Activated CD4-positive, CD25-positive, alpha-beta regulatory T cell treated with anti-CD3 and anti-CD28 coated beads, Interleukin-2, amount 50 U/mL, for 16 hours (primary cell): ENCODE measurements at places on chromosomes 3 and 15.

DNA sequence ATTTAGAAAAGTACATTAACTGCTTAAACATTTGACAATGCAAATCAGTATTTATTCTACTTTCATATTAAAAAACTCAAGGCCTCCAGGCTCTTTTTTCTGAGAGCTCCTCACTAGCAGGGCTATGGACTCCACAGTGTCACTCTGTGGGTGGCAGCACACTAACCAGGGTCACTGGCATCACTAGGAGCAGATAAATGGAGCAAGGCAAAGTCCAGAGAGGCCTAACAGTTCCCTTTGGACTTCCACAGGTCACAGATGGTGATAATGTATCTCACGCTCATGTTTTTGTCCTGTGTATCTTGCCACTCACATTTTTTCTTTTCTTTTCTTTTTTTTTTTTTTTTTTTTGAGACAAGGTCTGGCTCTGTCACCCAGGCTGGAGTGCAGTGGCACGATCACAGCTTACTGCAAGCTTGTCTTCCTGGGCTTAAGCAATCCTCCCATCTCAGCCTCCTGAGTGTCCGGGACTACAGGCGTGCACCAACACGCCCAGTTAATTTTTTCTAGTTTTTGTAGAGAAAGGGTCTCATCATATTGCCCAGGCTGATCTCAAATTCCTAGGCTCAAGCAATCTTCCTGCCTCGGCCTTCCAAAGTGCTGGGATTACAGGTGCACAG is 7.8 kb downstream of the SPG21 start:
- DNase-seq: no peak

GRCh38 chr15:60076582-60077276 is 72.6 kb downstream of the FOXB1 start:
- no peak for DNase-seq

DNA sequence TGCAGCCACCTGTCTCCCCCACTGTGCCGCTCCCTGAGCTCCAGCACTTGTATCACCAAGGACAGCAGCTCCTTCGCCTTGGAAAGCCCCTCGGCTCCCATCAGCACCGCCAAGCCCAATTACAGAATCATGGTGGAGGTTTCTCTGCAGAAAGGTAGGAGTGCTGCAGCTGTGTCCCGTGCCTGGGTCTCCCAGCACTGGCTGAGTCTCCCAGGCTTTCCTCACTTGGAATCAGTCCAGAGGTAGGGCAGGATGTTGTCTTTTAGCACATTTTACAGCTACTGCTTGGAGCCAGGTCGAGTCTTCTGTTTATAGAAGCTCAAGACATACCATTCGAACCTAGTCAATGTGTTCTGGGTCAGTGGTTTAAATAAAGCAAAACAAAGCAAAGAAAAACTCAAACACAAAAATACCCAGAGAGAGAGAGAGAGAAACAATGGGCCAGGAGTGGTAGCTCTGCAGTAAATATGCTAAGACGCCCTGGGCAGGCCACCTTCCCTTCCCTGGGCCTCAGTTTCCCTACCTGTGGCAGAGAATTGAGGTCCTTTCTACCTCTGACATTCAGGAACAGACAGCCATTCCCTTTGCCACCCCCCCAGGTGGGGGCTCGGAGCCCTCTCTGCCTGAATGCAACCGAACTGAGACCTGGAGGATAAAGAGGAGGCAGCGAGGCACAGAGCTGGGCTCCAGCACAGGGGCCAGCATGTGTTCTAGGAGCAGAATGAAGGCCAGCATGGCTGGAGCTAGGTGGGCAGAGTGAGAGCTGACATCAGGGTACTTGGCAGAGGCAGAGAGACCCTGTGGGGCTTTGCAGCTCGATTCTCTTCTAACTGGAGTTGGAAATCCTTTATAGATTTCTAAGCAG is 44.1 kb downstream of the STARD5 start:
- no peak for DNase-seq

- no peak for DNase-seq
Measured at GRCh38 chr3:159637883-159638542, 350.6 kb upstream of the IL12A start.

GRCh38 chr3:63523100-63523499 is 129.4 kb upstream of the SNTN start:
- no peak for DNase-seq

DNA sequence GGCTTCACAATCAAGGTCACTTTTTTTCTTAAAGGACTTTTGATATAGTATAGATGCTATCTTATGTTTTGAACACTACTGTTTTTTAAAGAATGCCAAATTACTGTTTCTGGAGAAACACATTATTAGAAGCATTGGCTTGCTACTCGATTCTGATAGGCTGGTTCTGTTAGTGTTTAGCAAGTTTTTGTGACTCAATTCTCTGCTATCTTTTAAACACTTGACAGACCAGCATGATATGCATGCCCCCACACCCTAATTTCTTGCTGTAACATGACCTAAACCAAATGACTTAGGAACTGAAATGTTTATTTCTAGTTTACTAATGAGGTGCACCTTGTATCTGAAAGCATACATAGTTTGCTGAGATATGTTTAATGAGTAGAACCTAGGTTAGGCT is 5.5 kb upstream of the IL20RB start:
- DNase-seq: no peak

GRCh38 chr3:12907729-12908128 is 66.4 kb upstream of the RPL32 start:
- DNase-seq: no peak

GRCh38 chr3:146280864-146281263 is 30.0 kb upstream of the PLSCR4 start:
- DNase-seq: no peak

GRCh38 chr3:35664460-35664919 is 25.2 kb downstream of the ARPP21 start:
- no peak for DNase-seq

DNA sequence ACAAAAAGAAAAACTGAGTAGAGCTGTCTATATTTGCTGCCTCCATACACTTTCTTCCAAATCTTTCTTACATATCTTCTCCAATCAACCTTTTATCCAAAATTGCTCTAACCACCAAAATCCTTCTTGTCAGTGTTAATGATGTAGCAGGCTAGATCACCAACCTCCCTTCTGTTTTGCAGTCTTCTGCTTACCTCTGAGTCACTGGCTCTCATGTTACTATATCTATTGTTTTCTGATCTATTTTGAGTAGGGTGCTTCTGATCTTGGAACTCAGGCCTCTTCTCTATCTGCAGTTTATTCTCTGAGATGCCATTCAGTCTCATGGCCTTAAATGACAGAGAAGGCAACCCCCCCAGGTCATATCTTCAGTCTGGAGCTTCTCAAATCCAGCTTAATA is 26.3 kb upstream of the AADAC start:
- no peak for DNase-seq

DNA sequence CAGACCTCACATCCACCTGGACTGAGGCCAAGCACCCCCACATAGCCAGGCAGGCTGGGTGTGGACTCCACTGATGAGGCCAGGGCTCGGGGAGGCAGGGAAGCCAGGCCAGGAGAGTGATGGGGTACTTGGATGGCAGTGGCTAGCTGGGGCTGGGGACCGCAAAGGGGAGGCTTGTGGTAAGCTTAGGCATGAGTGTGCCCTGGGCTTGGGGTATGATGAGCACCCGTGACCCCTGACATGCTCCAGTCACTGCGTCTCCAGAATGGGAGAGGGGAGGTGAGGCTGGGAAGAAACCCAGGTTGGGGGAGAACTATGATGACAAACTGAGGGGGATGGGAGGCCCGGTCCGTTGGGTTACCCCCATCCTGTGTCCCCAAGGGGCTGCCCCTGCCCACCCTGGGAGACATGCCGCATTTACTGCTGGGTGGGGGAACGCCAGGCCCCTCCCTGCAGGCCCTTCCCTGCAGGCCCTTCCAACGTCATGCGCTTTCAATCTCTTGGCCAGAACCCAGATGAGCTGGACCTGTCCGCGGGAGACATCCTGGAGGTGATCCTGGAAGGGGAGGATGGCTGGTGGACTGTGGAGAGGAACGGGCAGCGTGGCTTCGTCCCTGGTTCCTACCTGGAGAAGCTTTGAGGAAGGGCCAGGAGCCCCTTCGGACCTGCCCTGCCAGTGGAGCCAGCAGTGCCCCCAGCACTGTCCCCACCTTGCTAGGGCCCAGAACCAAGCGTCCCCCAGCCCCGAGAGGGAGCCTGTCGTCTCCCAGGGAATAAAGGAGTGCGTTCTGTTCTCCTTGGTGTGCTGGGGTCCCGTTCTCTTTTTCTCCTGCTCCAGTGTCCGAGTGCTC is 34.1 kb downstream of the TSPAN3 start:
- no peak for DNase-seq

- no peak for DNase-seq
Measured at GRCh38 chr3:64716110-64716710, 28.4 kb upstream of the ADAMTS9 start.

DNA sequence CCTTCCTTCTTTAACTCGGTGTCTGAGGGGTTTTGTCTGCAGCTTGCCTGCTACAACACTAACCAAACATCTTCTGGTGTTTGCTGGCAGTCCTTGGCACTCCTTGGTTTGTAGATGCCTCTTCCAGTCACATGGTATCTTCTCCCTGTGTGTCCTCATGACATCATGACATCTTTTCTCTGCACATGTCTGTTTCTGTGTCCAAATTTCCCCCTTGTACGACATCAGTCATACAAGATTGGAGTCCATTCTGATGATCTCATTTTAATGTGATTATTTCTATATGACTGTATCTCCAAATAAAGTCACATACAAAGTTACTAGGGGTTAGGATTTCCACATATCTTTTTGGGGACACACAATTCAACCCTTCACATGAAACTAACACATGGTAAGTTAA is 152.3 kb upstream of the LRRN1 start:
- no peak for DNase-seq

GRCh38 chr15:98241032-98241554 is 280.6 kb downstream of the ARRDC4 start:
- DNase-seq: no peak
